ENCODE measurements at places on chromosomes 4 and X.

GRCh38 chr4:48175806-48176205 lies 41.8 kb upstream of the TXK start:
- DNase-seq = peak; percentile 4

GRCh38 chr4:121688261-121688660 lies 8.5 kb downstream of the ANXA5 start:
- no peak for DNase-seq

DNA sequence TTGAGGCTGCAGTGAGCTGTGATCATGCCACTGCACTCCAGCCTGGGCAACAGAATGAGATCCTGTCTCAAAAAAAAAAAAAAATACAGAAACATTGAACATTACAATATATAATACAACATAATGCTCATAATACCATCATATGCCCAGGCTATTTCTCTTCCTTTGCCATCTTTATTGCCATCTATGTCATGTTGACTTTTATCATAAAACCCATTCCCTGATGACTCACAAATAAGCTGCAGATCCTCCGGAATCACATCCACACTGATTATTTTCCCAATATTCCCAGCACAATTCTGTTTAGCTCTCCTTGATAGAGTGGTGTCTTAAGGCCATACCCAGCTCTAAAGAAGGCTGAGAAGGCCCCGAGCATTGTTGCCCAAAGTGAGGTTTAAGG lies 9.2 kb upstream of the FBXW7 start:
- no peak for DNase-seq

GRCh38 chr4:143554728-143555597 lies 41.5 kb downstream of the SMARCA5 start:
- peak; percentile 2 for DNase-seq

- DNase-seq = no peak
These were observed 1093.4 kb downstream of the ADGRL3 start for GRCh38 chr4:62293551-62293950.

DNA sequence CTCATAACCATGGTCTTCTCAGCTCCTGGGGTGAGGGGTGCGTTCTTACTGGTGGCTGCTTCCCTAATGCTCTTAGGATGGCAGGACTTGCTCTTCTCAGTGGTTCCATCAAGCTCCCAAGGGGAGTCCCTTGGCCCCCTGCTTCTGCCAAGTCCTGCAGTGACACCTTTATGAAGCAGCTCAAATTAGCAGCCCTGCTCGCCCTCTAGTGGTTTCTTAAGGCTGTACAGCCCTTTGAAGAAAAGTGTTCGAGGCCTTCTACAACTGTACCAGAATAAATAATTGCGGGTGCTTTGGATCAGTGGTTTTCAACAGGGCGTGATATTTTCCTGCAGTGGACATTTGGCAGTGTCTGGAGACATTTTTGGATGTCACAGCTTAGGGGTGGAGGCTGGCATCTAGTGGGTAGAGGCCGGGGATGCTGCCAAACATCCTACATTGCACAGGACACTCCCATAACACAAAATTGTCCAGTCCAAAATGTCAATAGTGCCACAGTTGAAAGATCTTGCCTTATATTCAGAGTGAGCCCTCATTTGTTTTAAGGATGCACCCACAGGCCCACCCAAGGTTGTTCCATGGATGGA lies 204.7 kb upstream of the S100G start:
- DNase-seq = peak; percentile 80

- DNase-seq = no peak
These were observed 154.5 kb downstream of the MSN start for GRCh38 chrX:65821721-65822496.

GRCh38 chrX:69815063-69815462 lies 199.2 kb downstream of the EDA start:
- no peak for DNase-seq

DNA sequence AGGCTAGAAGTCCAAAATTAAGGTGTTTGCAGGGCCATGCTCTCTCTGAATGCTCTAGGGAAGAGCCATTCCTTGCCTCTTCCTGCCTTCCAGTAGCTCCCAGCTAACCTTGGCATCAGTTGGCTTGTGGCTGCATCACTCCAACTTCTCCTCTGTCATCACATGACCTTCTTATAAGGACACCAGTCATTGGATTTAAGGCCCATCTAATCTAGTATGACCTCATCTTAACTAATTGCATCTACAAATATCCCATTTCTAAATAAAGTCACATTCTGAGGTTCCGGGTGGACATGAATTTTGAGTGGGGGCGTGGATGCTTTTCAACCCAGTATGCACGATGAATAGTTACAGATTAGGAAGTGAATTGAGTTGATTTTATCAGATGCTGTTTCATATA lies 89.7 kb downstream of the DOCK11 start:
- DNase-seq = no peak

- no peak for DNase-seq
These were observed at the start of gene SH3BP2 for GRCh38 chr4:2792711-2793585. SH3BP2 (plus strand) TSS chr4:2793085; CDS start chr4:2820618, 27,533 bp downstream.

Measured in NCI-H1417 (cell line).